ENCODE measurements at places on chromosomes 3 and 15. TPM values are rescaled to one million over a fixed set of nuclear protein-coding genes. Genes with fewer than 3 reads are reported as not detected.

SERPINI2 gene
- 0.27 TPM for total RNA-seq

VEPH1 gene
- 4.9 TPM for total RNA-seq

LRRC34 gene
- total RNA-seq, result not detected

DRD3 gene
- total RNA-seq, result not detected

ATOSA gene
- total RNA-seq, result 4.7 TPM

ZNF860 gene
- 2.9 TPM for total RNA-seq

ATP10A gene
- total RNA-seq, result 0.02 TPM

SLCO2A1 gene
- total RNA-seq, result 0.52 TPM

TTLL13 gene
- total RNA-seq, result 1.0 TPM

PLS1 gene
- 38.8 TPM for total RNA-seq

- DNase-seq, result no peak
Measured at GRCh38 chr15:60134609-60135008, 130.5 kb downstream of the FOXB1 start.

DNA sequence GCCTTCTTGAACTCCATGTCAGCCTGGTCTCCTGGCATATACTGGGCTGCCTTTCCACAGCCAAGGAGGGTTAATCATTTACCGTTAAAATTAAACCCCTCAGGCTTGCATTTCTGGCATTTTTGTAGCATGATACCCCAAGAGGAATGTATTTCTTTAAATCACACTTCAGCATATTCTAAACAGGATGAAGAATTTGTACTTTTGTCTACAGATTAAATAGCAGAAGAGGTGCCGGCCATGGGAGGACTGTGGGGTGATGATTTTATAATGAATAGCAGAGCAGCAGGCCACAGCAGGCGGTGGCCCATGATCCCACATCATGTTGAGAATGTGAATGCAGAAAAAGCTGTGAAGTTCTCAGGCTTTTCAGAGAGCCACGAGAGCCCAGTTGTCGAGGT lies 90.2 kb downstream of the ARNT2 start:
- DNase-seq, result no peak

GRCh38 chr3:149180057-149180573 lies 41.5 kb downstream of the CP start:
- peak; percentile 75 for DNase-seq

DNA sequence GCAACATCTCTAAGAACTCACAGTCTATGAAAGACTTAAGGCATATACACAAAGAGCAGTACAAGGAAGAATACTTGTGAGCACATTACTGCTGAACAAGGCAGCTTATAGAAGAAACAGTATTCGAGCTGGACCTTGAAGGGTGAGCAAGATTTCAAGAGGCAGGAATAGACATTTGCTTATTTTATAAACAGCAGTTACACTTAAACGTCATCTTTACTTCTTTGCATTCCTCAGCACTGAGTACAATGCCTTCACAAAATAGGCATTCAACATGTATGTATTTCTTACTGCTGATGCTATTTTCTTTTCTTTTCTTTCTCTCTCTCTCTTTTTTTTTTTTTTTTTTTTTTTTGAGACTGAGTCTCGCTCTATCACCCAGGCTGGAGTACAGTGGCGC lies 205.8 kb downstream of the ZIC4 start:
- no peak for DNase-seq

- DNase-seq, result no peak
Measured at GRCh38 chr3:156575641-156576040, 20.7 kb upstream of the SSR3 start.

DNA sequence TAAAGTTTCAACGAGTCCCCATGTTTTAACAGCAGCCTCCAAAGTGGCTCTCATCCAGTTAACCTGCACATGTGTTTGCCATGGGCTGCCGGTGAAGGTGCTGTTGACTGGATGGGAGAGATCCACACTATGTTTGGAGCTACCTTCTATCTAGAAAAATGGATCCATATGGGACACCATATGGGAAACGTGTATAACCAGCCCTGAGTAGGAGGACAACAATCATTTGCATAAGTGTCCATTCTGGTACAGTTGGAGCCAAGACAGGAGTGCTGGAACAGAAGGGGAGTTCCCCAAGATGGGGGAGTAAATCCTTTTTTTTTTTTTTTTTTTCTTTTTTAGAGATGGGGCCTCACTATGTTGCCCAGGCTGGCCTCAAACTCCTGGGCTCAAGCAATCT lies 36.6 kb downstream of the MKRN2 start:
- no peak for DNase-seq

DNA sequence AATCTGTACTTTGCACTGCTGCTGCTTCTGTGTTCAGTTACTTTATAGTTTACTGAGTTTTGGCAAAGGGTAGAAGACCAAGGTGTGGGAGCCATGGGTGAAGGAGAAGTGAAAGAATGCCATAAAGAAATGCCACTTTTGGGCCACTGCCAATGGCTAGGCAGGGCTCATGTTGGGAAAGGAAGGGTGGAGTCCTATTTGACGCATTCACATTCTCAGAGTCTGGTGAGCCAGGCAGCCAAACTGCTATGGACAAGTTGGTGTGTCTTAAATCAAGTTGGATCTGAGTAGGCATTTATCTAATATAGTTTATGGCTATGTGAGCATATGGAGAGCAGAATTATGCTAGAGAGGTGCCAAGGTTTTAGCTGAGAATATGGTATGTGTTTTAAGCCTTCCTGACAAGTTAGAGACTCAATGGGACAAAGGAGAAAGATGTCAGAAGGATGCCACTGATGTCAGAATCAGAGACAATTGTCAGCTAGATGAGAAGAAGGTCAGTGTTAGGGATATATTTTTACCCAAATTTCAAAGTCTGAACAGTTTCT lies 296.1 kb downstream of the AGBL1 start:
- DNase-seq, result no peak

GRCh38 chr3:134034005-134034785 lies 4.5 kb upstream of the SLCO2A1 start:
- DNase-seq, result no peak

- DNase-seq, result no peak
Measured at GRCh38 chr3:88584451-88584850, 434.7 kb downstream of the C3orf38 start.

GRCh38 chr3:102614021-102614569 lies 179.3 kb downstream of the ZPLD1 start:
- DNase-seq, result no peak

DNA sequence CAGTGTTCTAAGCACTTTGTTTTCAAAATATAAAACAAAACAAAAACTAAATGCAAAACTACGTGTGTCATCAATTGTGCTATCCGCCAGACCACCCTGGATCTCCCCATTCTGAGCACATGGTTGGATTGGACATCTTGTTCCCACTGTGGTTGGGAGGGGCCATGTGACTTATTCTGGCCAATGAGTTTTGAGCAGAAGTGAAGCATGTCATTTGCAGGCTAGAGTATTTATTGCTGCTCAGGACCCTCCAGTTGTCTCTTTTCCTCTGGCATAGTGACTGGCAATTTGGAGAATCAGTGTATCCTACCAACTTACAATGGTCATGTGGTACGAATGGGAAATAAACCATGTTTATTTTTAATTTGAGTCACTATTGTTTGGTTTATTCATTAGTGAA lies 70.2 kb upstream of the ST8SIA2 start:
- DNase-seq, result no peak

DNA sequence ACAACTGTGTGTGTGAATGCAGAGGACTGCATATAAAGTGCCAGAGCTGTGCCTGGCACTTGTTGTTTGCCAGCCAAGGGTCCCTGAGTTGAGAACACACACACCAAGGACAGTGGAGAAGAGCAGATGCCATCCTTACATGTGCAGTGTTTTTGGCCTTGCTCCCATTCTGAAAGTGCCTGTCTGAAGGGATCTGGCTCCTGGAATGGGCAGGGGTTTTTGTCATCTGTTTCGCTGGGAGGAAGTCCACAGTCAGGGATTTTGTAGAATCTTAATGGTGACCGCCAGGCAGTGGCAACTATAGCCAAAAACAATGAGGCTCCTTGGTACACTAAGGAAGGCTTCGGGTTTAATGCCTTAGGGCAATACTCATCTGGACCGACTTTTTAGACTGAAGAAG lies 63.7 kb downstream of the DUT start:
- no peak for DNase-seq

- no peak for DNase-seq
Measured at GRCh38 chr15:28885128-28885629, 595 bp upstream of the APBA2 start.
